Stimulated activated CD8-positive, alpha-beta memory T cell treated with anti-CD3 and anti-CD28 coated beads, Interleukin-12 subunit alpha, Interleukin-12 subunit beta, amount 100 ng/mL, for 4 hours (primary cell): ENCODE measurements at places on chromosomes 7 and 10.

DNA sequence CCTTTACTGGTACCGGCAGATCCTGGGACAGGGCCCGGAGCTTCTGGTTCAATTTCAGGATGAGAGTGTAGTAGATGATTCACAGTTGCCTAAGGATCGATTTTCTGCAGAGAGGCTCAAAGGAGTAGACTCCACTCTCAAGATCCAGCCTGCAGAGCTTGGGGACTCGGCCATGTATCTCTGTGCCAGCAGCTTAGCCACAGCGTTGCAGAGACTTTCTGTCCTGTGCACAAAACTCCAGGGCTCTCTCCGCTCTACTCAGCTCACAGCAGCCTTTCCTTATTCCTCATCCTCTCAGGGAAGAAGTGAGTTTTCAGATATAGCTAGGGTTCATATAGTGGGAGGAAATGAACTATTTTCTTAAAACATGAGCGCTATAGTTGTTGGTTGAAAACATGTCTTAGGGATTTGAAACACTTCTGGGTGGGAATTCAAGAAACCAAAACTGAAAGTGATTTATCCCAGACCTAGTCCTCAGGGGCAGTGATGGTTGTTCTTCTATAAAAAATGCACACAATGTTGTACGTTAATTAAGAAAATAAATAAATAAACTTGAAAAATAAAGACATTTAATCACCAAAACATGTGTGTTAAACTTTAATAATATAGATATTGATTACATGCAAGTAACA lies 150.2 kb upstream of the PRSS58 start:
- no peak for DNase-seq

- no peak for DNase-seq
Observed at GRCh38 chr10:128780156-128780761, 654.0 kb upstream of the MKI67 start.

DNA sequence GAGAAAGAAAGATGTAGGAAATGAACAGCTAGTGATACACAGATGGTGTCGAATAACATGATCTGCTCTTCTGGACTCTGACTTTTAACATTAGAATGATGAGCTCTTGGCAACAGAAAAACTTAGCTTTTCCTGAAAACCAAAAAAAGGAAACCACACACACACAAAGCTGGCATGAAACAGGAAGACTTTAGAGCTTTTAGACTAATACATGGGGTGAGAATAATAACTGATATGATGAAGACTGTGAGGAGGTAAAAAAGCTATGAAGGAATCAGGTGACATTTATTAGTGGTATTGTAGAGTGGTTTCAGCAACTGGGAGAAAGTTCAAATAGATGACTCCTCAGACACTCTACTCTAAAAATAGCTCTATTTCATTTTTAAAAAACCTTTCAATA lies 491.9 kb downstream of the PARD3 start:
- no peak for DNase-seq

DNA sequence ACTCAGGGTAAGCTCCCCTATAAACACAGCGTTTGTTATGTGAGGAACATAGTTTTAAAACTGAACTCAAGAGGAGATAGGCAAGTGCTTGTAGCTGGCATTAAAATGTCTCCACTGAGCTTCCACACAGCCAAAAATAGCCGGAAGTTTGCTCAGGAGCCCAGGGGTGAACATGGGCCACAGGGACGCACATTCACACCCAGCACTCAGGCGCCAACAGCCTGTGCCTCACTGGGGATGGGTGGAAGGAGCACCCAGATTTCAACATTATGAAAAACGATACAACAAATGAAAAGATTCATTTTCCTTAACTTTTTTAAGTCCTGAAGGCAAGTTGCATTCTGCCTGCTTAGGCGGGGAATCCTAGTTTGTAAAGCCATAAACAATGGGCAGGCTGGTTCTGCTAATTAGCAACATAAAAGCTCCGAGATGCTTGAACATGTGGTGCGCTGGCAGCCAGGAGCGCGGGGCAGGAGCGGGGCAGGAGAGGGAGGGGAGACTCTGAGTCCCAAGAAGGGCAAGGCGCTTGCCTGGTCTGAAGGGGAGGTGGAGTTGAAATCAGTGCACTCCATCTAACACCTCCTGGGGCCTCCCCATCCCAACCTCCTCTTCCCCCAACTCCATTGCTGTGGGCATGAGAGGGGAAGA lies 235.9 kb downstream of the COBL start:
- DNase-seq, result no peak

- DNase-seq, result no peak
Observed at GRCh38 chr10:107485019-107485418, 320.5 kb upstream of the SORCS1 start.

DNA sequence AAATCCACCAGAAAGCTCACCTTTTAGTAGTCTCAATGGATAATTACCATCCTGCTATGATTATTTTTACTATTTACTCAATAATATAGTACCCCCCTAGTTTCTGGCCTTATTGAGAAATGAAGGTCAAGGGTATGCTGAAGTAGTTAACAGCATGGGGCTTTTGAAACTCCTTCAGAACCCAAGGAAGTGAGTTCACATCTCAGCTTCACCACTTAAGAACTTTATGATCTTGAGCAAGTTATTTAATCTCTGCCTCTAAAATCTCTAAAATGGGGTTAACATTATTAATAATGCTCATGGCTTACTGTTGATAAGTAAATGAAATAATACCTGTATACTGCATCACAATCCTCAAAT lies 5.8 kb downstream of the MTPN start:
- DNase-seq, result no peak

- no peak for DNase-seq
Observed at GRCh38 chr10:23695825-23696420, 257.0 kb downstream of the OTUD1 start.

DNA sequence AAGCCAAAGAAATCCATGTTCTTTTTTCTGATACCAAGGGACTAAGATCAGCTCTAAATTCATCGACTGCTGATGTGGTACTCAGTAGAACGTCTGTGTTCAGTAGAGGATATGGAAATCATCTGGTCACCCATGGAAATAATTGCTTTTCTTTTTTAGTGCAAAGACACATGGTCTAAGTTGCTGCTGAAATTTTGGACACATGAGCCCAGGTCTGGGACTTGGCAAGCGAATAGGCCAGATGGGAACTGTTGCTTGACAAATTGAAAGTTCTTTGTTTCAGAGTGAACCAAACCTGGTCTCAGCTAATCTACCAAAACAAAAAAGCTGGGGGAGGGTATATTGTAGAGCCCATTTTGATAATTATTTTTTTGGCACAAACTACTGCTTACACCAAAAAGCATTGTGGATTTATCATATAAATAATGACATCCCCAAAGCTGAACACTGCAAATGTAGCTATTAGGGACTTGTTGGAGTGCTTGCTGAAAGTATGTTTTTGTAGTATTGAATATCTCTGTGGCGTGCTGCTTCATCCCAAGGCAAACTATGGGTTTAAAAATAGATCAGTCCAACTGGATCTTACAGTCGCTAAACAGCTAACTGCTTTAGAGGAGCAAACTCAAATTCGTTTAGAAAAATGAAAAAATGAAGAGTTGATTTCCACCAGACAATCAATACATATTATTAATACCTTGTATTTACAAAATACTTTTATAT lies 144.7 kb downstream of the TRIL start:
- no peak for DNase-seq

DNA sequence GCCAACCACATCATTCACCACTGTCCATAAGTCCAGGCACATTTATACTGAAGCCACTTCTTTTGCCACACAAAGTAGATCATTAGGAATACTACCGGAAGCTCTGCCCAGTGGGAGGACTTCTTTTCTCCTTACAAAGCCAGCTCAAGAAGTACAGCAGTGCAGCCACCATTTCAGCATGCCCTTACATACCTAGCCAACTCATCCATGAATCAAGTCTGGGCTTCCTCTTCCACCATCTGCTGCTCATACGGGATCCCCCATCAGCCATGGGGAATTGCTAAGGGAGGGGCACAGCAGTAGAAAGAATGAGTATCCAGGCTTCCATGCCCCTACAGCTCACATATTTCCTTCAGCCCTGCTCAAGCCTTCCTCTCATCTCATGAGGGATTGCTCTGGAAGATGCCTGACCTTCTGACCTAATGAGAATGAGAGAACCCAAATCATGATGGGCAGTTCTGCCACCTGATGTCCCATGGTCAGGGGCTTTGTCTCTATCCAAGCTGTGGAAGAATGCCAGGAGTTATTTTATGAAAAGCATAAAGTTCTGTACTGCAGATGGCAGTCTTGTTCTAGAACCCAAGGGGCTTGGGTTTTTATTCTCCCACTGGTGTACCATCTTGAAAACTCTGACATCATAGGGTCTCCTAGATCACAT lies 39.5 kb downstream of the ACSM6 start:
- DNase-seq, result no peak

DNA sequence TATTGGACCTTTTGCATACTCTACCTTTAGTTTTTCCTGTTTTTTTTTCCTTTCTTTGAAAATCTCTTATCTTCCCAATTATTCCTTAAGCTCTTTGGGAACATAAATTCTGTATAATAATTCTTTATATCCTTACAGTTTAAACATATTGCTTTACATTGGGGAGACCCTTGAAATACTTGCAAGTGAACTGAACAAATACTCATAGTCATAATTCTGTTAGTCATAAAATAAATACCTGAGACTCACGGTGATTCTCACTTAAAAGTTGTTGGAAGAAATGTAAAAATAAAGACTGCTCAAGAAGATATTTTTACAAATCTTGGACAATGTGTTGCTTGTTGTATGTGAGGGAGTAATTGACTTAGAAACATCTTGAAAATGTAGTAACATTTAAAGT lies 515.2 kb upstream of the POT1 start:
- no peak for DNase-seq

DNA sequence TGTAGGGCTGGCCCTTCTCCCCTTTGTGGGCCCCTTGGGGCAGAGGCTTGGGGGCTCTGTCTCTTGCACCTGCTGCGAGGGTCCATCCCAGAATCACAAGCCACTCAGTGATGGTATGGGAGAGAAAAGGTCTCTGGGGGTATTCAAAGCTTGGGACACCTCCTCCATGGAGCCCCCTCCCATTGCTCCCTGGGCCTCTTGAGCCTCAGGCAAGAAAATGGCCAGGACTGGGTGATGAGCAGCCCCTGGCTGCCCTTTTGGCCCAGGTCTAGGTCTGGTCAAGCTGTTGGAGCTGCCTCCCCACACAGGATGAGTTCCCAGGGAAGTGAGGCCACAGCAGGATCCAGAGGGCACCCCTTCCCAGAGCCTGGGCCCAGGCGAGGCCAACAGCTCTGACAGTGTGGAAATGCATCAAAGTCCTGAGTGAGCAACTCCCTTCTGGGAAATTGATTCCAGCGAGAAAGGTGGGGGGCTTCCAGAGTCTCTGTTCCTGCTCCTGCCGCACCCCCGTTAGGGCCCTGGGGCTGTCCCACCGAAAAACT lies 3.4 kb upstream of the MYL7 start:
- DNase-seq, result no peak

DNA sequence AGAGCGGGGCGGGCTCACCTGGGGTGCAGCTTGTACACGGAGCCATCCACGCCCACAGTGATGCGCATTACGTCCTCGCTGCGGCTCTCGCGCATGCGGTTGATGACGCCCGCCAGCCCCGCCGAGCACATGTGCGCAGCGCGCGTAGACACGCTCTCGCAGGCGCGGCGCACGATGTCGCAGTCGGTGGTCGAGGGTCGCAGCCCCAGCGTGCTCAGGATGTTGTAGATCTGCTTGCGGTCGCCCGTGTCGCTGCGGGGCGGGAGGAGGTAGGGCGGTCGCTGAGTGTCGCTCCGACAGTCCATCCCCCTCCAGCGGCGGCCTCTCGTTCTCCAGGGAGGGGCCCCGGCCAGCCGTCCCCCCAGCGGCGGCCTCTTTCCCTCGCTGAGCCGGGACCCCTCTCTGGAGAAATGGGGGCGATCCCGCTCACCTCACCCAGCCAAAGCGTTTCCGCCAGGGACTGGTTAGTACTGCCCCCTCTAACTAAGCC lies 4.4 kb upstream of the MYL7 start:
- peak; percentile 43 for DNase-seq

- DNase-seq, result no peak
Observed at GRCh38 chr10:92014620-92015019, 91.0 kb downstream of the BTAF1 start.

- no peak for DNase-seq
Observed at GRCh38 chr10:58981846-58982245, 194.6 kb upstream of the PHYHIPL start.

DNA sequence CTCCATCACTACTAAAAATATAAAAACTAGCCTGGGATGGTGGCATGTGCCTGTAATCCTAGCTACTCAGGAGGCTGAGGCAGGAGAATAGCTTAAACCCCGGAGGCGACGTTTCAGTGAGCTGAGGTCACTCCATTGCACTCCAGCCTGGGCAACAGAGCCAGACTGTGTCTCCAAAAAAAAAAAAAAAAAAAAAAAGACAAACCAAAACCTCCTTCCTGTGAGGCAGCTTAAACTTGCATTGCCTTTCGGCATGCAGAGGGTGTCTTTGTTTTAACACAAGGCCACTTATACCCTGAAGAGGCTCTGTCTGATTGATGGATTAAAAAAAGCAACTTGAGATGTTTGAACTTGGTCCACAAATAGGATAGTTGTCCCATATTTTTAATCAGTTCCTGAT lies 128.4 kb upstream of the RSU1 start:
- no peak for DNase-seq

- no peak for DNase-seq
Observed at GRCh38 chr10:48976196-48976595, 36.6 kb upstream of the LRRC18 start.

- no peak for DNase-seq
Observed at GRCh38 chr7:156765901-156766656, 125.5 kb downstream of the RNF32 start.

DNA sequence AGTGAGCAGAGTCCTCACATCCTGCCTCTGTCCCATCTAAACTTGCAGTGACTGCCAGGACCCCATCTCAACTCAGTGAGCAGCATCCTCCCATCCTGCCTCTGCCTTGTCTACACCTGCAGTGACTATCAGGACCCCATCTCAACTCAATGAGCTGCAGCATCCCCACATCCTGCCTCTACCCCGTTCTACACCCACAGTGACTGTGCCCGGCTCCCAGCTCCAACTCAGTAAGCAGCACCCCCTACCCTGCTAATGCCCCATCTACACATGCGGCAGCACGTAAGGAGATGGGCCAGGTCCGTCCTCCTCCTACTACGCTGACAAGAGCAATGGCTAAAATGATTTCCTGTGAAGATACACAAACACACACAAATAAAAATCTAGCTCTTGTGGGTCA lies 65.5 kb downstream of the TNS3 start:
- no peak for DNase-seq

GRCh38 chr7:35286422-35286821 lies 32.5 kb upstream of the TBX20 start:
- DNase-seq, result no peak

DNA sequence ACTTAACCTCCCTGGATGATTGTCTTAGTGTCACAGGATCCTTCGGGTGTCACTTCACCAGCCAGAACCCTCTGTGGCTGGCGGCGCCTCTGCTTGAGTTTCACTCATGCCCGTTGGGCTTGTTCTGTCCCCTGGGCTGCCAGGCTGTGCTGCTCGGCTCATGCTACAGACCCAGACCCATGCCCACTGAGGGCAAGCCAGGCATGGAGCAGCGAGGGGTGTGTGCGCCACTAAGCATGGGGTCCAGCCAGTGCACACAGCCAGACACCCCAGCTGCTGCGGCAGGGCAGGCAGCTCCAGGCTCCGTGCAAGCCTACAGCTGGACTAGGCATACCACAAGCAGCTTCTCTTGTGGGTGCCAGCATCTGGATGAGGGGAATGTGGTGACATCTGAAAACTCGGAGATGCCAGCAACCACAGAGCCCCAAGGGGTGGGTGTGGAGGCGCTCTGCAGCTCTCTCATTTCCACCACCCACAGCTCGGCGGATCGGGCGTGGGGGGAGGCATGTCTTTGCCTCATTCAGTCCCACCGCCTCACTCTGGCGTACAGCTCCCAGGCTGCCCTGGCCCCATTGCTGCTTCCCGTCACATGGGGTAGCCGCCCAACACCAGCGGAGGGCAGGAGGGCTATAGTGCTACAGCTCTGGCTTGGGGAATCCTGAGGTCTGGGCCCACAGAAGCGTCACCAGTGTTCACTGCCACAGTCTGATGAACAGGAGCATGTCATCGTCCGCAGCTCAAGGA lies 269.6 kb upstream of the LRGUK start:
- no peak for DNase-seq
